ENCODE measurements at places on chromosomes 1 and 21.
A peak's percentile ranks its signal among the peaks of the same experiment; 100 is the strongest.

DNA sequence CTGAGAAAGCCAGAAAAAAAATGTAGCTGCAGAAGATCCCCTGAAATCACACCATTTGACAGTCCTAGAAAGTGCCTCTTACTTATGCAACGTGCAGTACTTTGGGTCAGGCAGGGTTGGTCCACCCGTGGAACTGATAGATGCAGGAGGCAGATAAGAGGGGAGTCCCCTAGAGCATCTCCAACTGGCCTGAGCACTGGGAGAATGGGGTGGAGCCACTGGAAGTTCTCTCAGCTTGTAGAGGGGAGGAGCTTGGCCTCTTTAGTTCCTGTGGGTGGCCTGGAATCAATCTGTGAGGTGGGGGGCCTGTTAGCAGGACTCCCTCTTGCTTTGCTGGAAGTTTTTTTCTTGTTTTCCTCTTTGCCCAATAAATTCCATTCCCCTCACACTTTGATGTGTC is 335.7 kb upstream of the NCAM2 start:
- DNase-seq = no peak

DNA sequence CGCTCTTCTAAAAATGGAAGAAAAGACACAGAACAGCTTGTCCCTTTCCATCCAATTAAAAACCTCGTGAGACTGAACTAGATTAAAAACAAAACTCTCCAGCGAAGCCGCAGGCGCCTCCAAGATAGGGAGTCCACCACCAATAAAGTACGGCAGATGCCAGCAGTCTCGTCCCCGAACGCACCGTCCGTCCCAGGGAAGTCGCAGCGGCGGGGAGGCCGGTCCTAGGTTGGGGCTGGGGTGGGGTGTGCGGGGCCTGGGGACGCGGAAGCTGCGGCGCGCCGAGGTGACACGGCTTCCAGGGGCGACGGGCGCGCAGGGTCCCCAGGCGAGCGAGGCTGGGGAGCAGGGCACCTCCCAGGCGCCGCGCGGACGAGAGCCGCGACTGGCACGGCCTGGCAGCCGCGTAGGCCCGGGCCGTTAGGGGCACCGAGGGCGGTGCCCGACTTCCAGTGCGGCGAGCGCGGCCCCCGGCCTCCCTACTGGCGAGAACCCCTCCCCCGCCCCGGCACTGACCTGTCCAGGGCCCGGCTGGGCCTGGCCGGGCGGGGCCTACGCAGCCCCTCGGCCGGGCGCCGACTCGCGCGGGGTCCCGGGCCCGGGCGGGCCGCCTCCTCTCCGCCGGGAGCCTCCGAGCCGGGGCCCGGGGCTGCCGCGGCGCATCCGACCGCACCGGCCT is 28.3 kb upstream of the A3GALT2 start:
- peak; percentile 28 for DNase-seq

- DNase-seq = no peak
These were observed 8.1 kb upstream of the PRELP start for GRCh38 chr1:203467550-203467921.

GRCh38 chr1:68644504-68644903 is 147.6 kb upstream of the DEPDC1 start:
- DNase-seq = no peak

DNA sequence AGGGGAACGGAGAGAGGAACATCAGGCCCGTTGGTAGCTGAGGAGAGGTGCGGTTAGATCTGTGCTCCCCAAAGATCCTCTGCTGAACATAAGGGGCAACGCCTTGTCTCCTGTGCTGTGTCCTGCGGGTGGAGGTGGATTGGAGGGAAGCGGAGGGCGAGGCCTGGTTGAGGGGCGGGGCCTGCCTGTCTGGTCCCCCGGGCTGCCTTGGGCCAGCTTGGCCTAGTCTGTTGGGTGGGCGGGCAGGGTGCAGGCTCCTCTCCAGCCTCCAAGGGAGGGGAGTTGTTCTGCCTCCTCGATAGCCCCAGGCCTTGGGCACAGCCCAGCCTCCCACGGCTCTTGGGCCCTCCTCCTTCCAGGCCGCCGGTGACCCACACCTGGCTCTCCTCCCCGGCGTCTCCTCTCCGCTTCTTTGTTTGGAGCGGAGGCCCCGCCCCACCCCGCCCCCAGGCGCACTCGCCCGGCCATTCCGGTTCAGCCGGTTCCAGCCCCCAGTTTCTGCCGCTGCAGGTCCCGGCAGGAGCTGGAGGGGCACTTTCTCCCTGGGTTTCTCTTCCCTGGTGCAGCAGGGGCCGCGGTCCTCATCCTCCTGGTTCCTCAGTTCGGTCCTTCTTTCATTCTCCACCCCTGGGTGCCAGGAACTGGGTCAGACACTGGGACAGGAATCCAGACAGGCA is 19.4 kb downstream of the PTPRF start:
- DNase-seq = peak; percentile 90

DNA sequence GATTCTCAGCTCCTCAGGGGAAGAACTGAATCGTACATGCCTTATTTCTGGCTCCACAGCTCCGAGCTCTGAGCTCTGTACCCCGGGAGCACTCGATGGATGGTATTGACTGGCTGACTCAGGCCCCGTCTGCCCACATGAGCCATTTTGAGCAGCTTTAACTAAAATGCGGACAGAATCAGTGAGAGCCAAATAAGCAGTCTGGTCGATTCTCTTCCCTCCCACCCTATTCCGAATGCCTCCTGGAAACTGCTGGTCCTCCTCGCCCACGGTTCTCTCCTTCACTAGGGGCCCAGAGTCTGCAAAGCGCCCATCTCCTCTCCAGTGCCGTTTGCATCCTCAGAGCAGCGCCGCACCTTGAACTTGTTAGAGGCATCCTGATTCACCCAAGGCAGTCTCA is 125.9 kb upstream of the IRF2BP2 start:
- DNase-seq = no peak

DNA sequence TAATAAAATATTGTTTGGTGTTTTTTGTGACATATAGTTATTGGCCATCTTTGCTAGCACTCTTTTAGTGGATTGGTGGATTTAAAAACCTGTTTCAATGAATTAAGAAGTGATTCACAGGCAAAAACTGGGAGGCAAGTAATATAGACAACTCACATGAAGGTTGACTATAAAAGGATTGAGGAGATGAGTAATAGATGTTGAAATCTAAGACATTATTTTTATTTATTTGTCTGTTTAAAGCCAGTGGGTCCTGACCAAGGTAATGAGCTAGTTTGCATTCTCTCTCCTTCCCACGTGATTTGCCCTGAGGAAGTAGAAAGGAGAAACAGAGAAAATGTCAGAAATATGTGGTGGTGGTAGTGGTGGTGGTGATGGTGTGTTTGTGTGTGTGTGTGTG is 351.5 kb upstream of the ZP4 start:
- DNase-seq = peak; percentile 21

- DNase-seq = peak; percentile 97
These were observed 12.5 kb downstream of the CHML start for GRCh38 chr1:241627453-241628259.

DNA sequence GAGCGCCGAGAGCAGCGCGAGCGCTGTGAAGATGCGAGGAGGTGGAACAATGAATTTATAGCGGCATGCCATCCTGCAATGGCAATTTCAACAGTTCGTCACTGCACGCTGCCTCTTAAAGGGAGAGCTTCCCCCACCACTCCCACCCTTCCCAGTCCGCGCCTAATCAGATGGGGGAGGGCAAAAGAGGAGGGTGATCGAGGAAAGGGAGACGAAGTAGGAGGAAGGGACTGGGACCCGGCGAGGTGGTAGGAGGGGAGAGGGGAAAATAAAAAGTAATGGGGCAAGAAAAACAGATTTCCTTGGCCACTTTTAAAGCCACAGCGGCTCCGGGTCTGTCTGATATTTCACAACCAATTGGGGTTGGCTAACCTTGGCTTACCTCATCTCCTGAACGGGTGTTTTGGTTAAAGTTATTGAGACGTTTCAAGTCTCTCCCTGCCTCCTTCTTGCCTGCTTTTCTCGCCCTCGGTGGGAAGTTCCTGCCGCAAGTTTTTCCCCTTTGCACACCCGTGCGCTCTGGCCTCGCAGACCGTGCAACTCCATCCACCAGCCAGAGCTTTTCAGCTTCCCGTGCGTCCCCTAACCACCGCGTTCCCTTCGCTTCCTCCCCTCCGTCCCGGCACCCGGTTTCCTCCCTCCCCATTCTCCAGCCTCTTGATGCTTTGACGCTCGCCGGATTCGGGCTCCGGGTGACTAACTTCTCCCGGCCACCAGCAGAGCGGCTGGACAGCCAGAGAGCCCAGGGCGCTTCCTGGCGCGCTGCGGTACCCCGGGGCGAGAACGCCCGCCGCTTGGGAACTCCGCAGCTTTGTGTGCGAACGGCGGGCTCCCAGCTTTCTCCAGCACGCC is at the start of gene ADAMTS5:
TSS of gene ADAMTS5 (minus strand) at position 27 of the 852 bp plus-strand sequence. CDS start 697 bp downstream, outside the sequence.
- DNase-seq = peak; percentile 14

- DNase-seq = peak; percentile 96
These were observed 34.1 kb downstream of the OR2G3 start for GRCh38 chr1:247639381-247639981.
